ENCODE measurements at places on chromosomes 12 and 14.

DNA sequence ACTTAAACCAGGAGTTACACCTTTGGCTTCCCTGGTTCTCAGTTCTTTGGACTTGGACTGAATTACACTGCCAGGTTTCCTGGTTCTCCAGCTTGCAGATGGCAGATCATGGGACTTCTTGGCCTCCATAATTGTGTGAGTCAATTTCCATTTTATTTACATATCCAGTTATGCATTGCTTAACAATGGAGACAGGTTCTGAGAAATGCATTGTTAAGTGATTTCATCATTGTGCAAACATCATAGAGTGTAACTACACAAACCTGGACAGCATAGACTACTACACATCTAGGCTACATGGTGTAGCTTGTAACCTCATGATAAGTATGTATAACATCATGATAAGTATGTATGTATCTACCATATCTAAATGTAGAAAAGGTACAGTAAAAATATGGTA lies 276.1 kb upstream of the BTG1 start:
- no peak for DNase-seq

- DNase-seq = no peak
Measured at GRCh38 chr14:104363891-104364760, 215.4 kb upstream of the C14orf180 start.

GRCh38 chr12:30692470-30692869 lies 3.2 kb downstream of the IPO8 start:
- DNase-seq = no peak

DNA sequence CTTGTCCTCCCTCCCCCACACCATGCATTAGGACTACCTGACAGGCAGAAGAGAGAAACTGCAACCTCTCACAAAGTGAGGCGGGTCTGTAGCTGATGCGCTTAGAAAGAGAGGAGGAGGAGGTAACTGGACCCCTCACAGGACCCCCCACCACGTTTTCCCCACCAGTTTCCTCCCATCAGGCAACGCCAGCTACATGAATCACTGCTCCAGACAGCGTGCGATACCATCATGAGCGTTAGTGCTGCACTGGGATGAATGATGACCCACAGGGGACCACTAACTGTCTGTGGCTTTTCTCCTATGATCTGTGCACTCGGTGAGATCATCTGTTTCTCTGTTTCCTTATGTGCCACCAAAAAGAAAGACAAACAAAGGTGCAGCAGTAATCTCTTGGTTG lies 77.7 kb downstream of the KCNK10 start:
- DNase-seq = no peak

GRCh38 chr12:3863756-3864155 lies 9.4 kb downstream of the PARP11 start:
- DNase-seq = no peak

- no peak for DNase-seq
Measured at GRCh38 chr12:9379023-9379742, 171.0 kb upstream of the PZP start.

- no peak for DNase-seq
Measured at GRCh38 chr12:34526946-34527345, 504.6 kb downstream of the ALG10 start.
